IMR-90 (cell line): ENCODE measurements at places on chromosomes 1 and 21. TPM values are rescaled to one million over a fixed set of nuclear protein-coding genes. Genes with fewer than 3 reads are reported as not detected.

The ASPM gene
- polyA plus RNA-seq: 5.2 and 7.1 TPM in 2 replicates

The FAAH gene
- polyA plus RNA-seq: 0.19 and 0.29 TPM in 2 replicates

The SAMSN1 gene
- polyA plus RNA-seq: not detected in 2 replicates

The DIO1 gene
- not detected in 2 replicates for polyA plus RNA-seq

The SPRR3 gene
- polyA plus RNA-seq: not detected in 2 replicates

The PADI2 gene
- polyA plus RNA-seq: not detected in 2 replicates

The HHIPL2 gene
- 0.12 and 0.17 TPM in 2 replicates for polyA plus RNA-seq

The ERO1B gene
- polyA plus RNA-seq: 0.52 and 0.60 TPM in 2 replicates
